ENCODE measurements at places on chromosomes 16 and 17.
A peak's percentile ranks its signal among the peaks of the same experiment; 100 is the strongest.

DNA sequence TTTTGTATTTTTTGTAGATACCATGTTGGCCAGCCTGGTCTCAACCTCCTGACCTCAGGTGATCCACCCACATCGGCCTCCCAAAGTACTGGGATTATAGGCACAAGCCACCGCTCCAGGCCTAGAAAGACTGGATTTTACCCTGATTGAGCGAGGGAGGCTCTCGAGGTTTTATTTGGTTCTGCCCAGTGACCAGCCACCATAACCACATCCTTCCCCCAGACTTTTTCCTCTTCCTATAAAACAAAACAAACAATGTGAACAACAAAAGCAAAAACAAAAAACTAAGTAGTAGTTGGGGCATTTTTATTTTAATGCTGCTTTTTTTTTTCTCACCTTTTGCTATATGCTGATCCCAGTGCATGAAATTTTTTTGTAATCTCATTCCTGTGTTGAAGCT lies 509.6 kb downstream of the MAF start:
- DNase-seq, result no peak

DNA sequence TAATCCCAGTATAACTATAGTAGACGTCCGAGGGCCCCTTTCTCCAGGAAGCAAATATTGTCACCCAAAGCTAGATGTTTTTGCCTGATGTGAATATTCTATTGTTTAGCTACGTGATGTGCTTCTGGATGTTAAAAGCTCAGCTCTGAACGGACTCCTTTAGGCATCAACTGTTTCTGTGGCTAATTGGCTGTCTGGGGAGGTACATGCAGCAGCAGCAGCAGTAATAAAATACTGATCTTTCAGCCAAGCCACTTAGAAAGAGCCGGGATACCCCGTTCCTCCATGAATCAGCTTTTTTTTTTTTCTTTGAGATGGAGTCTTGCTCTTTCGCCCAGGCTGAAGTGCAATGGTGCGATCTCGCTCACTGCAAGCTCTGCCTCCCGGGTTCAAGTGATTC lies 43.0 kb downstream of the TRARG1 start:
- DNase-seq, result no peak

GRCh38 chr17:47301831-47302230 lies 21.9 kb upstream of the EFCAB13 start:
- DNase-seq, result no peak

- peak; percentile 35 for DNase-seq
These were observed at the start of gene P2RX5 for GRCh38 chr17:3695723-3696411. P2RX5 (minus strand) TSS chr17:3696155; CDS start chr17:3696005, 150 bp downstream.

- no peak for DNase-seq
These were observed 63.4 kb upstream of the CDH11 start for GRCh38 chr16:65185241-65185778.

DNA sequence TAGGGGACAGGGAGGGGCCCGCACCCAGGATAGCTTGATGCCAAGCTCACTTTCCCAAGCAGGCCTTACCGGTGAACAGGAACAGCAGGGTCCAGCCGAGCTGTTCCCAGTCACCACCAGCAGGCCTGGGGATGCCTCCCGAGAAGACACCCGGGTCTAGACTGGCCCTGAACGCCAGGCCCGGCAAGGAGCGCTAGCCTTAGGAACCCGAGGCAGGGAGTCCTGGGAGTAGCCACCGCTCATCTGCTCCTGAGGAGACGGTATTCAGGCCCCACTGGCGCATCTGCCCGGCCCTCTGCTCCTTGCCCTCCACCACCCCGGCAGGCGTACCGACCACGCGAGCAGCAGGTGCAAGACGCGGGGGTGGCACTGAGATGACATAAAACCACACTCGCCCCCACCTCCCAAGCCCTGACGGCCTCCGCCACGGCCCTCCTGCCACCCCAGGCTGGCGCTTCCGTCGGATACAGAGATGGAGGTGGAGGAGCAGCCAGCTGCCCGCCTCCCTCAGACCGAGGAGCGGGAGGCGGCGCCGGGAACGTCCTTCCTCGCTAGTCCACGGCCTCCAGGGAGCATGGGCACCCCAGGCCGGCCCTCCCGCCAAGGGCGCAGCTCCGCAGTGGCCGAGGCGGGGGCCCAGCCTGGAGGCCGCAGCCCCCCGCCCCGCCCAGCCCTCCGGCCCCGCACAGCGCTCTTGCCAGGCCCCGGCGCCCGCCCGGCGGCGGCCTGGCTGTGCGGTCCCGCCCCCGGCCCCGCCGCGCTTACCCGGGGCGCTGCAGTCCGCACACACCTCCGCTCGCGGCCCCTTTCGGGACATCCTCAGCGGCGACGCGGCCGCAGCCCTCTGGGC lies 661 bp downstream of the GIT1 start:
- peak; percentile 27 for DNase-seq

DNA sequence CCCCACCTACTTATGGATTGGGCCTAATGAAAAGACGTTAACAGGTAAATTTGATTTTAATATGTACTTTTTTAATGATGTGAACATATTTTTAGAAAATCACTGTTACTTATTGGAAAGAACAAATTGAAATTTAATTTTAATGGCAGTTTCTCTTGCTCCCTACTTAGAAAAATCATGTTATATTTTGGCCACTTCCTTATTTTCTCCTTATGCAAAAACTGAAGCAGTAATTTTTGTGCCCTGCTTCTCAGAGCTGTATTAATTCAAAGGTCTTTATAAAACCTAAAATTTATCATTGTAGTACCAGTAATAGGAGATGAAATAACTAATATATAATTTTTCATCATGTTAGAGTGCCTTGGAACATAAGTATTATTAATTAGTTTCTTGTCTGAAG lies 2.8 kb downstream of the ZPBP2 start:
- no peak for DNase-seq
